Stimulated activated CD4-positive, alpha-beta T cell treated with anti-CD3 and anti-CD28 coated beads, Interleukin-15, amount 100 ng/mL, for 1 hour (primary cell): ENCODE measurements at places on chromosomes 2 and 18.

GRCh38 chr2:121390082-121390692, 105.2 kb upstream of the TFCP2L1 start:
- DNase-seq = no peak

- no peak for DNase-seq
Observed at GRCh38 chr18:79485788-79486355, 90.1 kb downstream of the NFATC1 start.

GRCh38 chr2:179348906-179349305, 84.3 kb upstream of the SESTD1 start:
- no peak for DNase-seq

DNA sequence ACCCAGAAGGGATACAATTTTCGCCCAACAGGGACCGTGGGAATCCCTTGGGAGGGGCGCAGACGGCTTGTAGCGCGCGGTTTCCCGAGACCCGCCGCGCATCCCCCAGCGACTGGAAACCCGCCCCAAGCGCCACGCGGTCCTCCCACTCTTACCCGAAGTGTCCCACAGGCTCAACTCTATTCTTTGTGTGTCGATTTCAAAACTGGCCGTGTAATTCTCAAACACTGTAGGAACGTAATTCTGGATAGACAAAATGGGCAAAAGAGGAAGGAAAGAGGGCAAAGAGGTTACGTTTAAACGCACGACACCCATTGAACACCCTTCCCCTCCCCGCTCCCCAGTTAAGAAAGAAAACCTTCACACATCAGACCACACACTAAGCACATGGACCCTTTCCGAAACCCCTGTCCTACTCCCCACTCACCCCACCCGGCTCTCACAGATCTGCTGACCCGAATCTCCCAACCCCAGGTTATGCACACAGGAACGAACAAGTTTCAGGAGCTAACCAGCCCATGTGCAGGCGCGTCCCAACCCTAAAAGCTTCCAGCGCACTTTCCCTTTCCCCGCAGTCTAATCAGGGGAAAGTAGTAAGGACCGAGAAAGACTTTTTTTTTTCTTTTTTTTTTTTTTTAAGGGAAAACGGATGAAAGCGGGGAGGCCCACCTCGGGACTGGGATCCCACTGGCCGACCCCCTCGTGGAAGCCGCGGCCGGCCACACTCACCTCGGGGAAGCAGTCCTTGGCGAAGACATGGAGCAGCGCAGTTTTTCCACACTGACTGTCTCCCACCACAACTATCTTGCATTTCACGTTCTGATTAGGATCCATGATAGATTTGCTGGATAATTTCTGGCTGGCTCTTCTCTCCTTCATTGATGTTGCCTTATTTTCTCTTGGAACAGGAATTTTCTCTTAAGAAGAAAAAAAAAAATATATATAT, 655 bp downstream of the RND3 start:
- no peak for DNase-seq

DNA sequence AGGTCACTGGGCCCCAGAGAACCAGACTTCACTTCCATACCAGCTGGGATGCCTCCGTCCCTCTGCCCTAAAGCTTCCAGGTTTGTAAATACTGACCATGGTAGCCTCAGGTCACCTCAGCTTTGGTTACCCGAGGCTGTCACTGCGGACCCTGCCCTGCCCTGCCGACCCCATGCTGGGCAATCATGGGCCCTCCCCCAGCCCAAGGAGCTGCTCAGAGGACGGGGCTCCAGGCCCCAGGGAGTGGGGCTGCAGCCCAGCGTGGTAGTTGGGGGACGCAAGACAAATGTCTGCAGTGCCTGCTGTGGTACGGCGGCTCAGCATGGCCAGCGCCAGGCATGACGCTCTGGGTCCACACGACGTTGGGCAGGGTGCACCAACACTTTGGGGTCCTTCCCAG, 25.3 kb downstream of the RAMP1 start:
- no peak for DNase-seq

DNA sequence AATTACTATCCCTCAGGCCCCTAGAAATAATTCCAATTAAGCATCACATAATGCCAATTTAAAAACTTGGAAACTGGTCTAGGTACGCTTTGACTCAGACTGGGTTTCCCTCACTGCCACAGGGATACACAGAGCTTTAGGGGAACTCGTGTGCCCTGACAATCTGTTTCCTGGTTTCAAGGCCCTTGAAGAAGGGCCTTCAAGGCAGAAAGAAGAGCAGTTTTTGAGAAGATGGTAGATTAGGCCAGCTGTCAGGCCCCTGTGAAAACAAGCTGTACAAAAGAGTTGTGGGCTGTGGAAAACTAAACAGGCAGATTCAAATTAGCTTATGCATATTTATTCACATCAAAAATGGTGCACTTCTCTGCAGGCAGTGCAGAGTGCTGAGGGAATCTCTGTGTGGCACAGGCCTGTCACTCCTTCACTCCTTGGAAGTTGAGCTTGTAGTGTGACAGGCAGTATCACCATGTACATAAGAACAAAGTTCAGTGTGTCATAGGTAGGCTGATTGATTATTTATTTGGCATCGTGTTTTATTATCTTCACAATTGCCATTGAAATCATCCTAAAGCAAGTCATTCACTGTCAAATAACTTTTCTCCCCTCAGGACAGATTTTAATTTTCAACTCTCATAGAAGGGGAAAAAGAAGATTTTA, 614.4 kb upstream of the GYPC start:
- DNase-seq = no peak

DNA sequence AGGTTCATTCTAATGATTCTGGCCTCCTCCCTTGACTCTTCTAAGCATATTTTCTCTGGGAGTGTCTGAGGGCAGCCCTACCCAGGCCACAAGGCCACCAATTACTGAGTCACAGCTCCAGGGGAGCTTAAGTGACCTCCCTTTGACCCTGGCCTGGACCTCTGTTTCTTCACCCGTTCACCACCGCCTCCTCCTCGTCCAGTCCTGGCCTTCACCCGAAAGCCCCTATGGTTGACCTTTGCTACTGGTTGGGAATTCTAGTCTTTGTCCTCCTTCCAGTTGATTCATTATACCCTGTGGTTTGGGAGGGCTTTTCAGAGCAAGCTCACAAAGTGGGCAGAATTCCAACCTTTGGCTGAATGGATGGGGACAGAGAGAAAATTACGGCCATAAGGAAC, 72.6 kb downstream of the NRP2 start:
- no peak for DNase-seq

- no peak for DNase-seq
Observed at GRCh38 chr2:209321076-209321475, 102.8 kb upstream of the MAP2 start.
